ENCODE measurements at places on chromosomes 12 and 14. TPM values are rescaled to one million over a fixed set of nuclear protein-coding genes. Genes with fewer than 3 reads are reported as not detected.

PPP4R4 gene
- not detected for total RNA-seq

PNP gene
- 62.1 TPM for total RNA-seq

SMOC1 gene
- not detected for total RNA-seq

SPIC gene
- not detected for total RNA-seq

AQP6 gene
- total RNA-seq: not detected

KLHL33 gene
- 0.11 TPM for total RNA-seq
